CD4-positive, CD25-positive, alpha-beta regulatory T cell (primary cell): ENCODE measurements at places on chromosomes 16 and 17.

- DNase-seq = no peak
Measured at GRCh38 chr17:4764595-4764994, 7.1 kb upstream of the TM4SF5 start.

- no peak for DNase-seq
Measured at GRCh38 chr16:50505714-50506542, 42.3 kb upstream of the NKD1 start.

DNA sequence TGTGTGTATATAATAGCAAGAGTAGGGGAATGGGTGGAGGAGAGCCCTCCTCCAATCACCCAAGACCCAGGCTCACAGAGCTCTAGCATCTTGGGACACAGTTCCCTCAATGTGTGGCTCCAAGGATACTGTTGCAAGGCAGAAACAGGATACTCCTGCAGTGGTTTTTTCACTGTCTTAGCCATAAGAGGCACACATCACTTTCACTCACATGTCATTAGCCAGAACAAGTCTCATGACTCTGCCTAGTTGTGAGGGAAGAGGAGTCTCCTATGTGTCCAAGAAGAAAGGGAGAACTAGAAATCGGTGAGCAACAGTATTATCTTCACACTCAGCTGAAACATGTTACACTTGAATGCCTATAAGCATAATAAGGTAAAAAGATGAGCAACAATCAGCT lies 11.1 kb upstream of the NUDT7 start:
- no peak for DNase-seq

DNA sequence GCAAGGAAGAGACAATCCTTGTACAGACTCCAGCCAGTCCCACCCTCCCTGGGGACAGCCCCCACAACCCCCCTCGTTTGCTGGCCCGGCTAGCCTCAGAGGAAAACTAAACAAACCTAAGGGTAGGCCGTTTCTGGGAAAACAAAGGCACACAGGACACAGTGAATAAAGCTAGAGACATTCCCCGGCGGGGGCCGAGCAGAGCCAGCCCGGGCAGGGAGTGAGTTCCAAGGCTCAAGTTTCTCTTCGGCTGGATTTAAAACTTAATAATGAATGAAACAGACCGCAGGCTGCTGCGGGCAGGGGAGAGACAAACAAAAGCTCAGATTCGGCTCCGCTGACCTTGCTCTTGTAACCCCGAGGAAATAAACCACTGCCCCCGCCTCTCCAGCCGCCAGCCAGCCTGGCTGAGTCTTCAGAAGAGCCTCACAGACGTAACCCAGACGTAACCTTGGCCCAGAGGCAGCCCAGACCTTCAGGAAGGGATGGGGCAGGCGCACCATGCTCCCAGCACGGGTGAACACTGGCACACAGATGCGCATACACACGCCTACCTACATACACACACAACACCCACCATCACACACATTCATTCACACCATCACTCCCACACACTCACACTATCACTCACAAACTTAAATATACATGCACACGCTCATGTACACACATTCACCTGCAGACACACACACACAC lies 216.0 kb downstream of the ZNF423 start:
- DNase-seq = no peak

GRCh38 chr17:75822119-75822799 lies 21.9 kb downstream of the UNC13D start:
- peak; percentile 33 for DNase-seq

GRCh38 chr16:52963212-52963854 lies 89.4 kb downstream of the CHD9NB start:
- DNase-seq = no peak

- no peak for DNase-seq
Measured at GRCh38 chr17:77492446-77493237, 351.9 kb downstream of the SEC14L1 start.

DNA sequence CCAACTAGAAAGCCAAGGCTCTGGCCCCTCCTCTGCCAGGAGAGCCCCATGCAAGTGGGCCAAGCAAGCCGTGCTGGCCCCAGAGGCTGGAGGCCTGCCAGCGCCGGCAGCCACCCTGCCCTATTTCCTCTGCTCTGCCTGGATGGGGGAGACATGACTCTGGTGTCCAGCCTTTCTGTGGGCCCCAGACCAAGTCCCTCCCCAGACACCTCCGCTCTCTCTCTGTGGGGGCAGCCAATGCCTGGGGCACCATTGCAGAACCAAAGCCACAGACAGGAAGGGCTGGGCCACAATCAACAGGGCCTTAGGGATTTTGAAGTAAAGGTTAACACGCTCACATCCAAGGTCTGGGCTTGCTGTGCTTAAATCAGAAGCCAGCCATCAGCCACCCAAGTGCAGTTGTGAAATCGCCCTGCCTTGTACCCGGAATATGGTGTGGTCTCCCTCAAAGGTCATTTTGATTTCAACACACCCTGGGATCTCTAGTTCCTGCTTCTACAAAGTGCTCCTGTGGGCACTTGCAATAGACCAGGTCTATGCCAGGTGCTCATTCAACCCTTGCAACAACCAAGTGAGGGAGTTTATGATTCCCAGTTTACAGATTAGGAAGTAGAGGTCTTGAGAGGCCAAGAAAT lies 63.5 kb upstream of the TEX2 start:
- DNase-seq = no peak

DNA sequence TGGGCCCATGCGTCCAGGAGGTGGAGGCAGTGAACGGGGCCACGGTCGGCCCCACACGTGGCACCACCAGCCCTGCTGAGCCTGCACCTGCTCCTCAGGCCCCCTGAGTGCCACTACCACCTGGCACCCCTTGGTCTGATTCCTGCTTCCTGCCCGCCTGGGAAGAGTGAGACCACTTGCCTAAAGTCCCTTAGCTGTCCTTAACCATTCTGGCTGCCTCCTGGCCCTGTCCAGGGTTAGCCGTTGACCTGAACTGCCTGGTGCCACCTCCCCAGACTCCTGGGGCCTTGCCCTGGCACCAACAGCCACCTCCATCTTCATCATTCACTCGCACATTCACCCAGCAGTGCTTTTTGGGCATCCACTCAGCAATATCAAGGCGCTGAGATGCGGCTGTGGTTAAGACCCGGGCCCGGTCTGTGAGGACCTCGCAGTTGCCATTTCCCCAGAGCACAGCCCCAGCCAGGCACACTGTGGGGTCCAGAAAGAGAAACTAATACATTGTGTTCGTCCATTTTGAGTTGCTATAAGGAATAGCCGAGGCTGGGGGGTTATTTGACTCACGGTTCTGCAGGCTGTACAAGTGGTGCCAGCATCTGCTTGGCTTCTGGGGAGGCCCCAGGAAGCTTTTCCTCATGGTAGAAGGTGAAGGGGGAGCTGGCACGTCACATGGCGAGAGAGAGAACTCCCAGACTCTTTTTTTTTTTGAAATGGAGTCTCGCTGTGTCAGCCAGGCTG lies 318.4 kb downstream of the SEC14L1 start:
- DNase-seq = no peak

- DNase-seq = peak; percentile 50
Measured at GRCh38 chr17:76382803-76383545, 1.4 kb upstream of the SPHK1 start.

DNA sequence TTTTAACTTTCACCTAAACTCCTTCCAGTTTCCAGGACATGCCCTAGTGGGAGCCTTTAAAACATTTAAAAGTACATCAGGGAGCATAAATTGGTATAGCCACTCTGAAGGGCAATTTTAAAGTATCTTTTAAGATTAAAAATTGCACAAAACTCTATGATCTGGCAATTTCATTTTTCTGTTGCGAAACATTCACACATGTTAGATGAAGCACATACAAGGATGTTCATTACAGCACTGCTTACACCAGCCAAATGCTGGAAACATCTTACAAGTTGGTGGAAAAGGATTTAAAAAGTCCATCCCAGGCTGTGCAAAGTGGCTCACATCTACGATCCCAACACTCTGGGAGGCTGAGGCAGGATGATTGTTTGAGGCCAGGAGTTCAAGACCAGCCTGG lies 26.4 kb upstream of the LONP2 start:
- DNase-seq = no peak

GRCh38 chr17:1553354-1554266 lies 9.0 kb downstream of the PITPNA start:
- DNase-seq = no peak

GRCh38 chr17:39772415-39772814 lies 34.7 kb downstream of the GRB7 start:
- DNase-seq = no peak

GRCh38 chr16:397736-398332 lies 835 bp downstream of the NME4 start:
- DNase-seq = no peak

GRCh38 chr16:14329727-14330350 lies 258.7 kb downstream of the MRTFB start:
- no peak for DNase-seq

DNA sequence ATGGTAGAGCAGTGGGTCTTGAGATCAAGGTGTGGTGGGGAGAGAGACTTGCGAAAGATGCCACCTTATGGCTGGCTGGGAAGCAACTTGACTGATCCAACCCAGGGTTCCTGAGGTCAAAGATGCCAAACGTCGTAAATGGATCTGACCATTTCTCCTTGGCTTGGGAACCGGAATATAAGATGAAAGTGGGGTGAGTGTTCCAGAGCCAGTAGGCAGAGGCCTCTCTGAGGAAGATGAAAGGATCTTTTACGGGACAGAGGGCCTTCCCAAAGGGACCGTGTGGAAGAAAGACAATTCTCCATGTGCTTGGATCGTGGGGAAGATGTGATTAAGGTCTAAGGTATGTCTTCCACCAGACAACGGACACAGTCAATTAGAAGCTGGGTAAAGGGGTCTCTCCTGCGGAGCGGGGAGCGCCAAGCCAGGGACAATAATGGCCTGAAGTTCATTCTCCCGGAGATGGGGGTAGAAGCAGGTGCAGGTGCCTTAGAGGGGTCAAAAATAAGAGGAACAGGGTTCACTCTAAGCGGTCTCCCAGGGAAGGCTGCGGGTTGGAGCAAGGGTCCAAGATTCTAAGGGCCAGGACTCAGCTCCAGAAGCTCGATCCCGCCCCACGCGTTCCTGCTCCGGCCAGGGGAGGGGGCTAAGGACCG lies 800 bp downstream of the FXR2 start:
- DNase-seq = no peak

DNA sequence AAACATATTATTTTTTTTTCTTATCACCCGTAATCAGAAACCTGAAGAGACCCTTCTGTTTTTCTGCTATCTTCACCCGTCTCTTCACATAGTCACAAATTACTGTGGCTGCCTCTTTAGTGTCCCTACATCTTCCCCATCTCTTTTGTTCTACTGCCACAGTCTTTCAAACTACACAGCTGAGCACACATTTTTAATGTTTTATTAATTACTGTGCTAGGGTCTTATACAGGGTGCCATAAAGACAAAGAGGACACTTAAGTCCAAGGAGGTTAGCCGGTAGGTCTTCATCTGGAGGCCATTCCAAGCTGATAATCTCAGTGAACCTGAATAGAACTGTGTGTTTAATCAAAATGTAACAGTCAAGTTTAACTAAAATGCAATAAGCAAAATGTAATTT lies 20.7 kb downstream of the CNTNAP4 start:
- no peak for DNase-seq

DNA sequence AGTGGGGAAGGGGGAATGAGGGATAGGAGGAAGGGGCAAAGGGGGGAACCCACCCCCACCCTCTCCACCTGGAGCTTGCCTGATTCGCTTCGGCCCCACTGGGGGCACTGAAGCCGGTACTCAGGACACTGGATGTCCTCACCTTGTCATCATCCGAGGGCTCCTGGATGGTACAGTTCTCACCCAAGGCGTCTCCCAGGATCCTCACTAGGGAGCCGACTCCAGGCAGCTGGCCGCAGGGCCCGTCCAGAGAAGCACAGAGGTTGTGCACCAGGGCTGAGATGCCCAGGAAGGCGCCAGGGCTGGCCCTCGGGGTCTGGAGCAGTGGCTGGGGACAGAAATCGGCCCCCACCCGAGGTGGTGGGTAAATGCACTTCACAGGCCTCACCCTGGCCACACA lies 92.3 kb downstream of the LITAF start:
- no peak for DNase-seq

GRCh38 chr17:66673668-66674276 lies 161.1 kb upstream of the CACNG5 start:
- peak; percentile 4 for DNase-seq

DNA sequence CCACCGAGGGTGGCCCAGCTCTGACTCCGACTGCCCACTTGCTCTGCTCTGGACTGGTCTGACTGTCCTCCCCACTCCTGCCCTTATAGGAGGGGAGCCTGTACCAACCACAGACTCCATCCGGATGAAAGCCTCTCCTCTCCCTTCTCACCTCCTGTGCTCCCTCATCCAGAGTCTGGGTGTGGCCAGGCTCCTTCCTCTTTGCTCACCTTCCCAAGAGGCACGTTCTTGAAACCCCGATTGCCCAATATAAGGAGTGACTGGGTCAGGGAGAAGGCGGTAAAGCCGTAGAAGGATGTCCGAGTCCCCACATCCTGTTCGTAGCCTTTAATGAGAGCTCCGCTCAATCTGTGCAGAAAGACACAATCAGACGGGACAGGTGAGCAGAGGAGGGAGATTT lies 17.1 kb downstream of the ST6GALNAC1 start:
- DNase-seq = no peak

- no peak for DNase-seq
Measured at GRCh38 chr17:3723188-3723555, 531 bp upstream of the HASPIN start.

DNA sequence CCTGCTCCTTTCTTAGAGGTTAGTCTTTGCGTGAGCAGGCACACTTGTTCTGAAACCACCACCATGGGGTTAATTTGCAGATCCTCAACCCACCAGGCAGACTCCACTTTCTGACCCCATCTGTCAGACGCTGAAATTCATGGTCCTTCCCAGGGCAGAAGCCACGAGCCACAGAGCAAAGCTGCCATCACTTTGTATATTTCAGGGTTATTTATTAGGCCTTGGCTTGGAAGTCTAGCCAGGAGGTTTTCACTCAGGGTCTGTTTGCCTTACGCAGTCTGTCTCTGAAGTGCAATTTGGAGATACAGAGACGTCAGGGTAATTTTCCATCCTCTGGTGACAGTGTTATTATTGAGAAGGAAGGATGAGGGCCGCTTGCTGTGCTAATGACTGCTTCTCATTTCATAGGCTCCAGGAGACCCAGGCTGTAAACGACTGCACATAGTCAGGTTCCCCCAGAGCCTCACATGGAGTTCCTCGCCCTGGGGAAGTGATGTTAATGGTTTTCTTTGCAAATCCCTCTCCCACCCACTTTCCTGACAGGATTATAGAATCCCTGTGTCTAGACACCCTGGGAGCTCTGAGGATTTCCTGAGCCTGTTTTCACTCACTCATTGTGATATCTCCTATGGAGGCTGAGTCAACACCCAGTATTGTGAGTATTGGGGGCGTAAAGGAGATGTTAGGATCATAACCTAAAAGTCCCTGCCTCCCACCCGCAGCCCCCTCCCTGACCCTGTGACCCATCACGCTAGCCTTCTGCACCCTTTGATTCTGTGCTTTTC lies 269.0 kb downstream of the ABCC12 start:
- DNase-seq = no peak
